ENCODE measurements at places on chromosomes 3 and 15.

GRCh38 chr3:72632129-72632528, 216.1 kb downstream of the SHQ1 start:
- no peak for DNase-seq

DNA sequence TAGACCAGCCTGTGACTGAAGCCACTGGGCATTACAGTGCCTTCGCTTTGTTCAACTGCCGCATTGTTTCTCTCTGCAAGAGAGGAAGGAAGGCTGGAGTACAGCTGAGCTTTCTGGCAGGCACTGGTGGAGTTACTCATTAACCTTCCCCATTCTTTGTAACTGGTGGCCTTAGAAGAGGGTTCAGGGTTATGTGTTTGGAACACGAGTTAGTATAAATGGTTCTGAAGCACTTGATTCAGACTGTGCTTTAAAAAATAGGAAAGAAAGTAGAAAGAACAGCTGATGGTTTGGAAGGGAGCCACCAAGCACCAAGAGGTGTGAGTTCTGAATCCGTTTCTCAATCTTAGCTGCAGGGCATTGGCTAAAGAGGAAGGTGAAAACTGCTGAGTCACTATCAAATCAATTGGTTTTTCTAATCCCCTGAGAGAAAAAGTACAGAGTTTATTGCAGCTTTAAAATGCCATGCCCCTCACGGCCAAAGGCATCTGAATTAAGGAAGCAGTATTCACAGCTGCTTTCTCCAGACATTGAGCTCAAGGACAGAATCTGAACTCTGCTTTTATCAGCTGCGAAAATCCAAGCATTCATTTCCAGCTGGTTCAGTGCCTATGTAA, 3.6 kb downstream of the HGD start:
- DNase-seq, result no peak

DNA sequence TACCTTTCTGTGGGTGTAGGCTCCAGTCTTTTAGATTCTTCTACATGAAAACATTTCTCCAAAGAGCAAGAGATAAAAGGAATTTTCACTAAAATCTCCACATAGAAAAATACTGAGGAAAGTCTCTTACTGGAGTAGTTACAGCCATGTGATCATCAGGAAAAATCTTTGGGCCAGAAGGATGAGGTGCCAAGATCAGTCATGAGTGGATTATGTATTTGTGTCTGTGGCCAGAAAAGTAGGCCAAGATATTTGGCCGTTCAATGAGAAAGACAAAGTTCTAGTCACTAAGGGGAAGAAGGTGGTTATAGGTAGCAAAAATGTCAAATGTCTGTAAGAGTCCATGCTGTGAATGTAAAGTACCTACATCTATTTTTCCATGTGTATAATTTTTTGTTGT, 339.3 kb downstream of the NSUN3 start:
- DNase-seq, result no peak

- no peak for DNase-seq
Measured at GRCh38 chr3:60053526-60054265, 1003.9 kb upstream of the CFAP20DC start.

DNA sequence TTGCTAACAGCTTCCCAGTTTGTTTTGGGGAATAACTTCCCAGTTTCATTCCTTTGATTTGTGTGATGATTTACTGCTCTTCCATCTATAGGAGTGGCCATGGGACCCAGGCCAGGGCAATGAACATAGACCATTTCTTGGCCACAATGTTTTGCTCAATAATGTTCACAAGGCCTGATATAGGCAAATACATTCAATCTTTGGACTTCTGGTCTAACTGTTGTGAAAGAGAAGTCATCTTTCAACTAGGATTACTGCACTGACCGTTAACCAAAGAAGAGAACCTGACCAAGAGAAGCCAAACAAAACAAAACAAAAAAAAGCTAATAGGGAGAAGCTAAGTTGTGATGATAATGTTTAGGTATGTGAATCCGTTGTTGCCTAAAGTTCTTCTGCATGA, 221.8 kb upstream of the SUCLG2 start:
- DNase-seq, result no peak

- no peak for DNase-seq
Measured at GRCh38 chr15:100922192-100923040, 3.3 kb downstream of the LRRK1 start.

- no peak for DNase-seq
Measured at GRCh38 chr3:18424213-18424728, 868 bp downstream of the SATB1 start.

DNA sequence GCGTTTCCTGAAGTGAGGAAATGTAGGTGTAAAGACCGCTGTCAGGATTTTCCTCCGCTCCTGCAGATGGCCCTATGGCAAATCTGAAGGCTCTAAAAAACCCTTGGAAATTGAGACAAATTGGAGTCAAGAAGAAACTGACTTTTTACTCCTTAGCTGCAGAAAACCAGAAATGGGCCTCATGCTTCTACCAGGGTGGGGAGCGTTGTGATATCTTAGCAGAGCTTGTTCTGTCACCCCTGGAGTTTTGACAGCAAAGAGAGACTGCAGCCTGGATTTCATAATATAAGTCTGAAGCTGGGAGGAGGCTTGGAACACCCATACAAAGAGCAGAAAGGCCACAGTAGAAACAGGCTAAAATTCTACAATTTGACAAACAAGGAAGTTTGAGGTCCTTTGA, 283.0 kb upstream of the PLSCR5 start:
- DNase-seq, result no peak

GRCh38 chr3:164320962-164321361, 757.3 kb downstream of the SI start:
- no peak for DNase-seq

- DNase-seq, result no peak
Measured at GRCh38 chr3:140343211-140344081, 334.4 kb upstream of the TRIM42 start.

DNA sequence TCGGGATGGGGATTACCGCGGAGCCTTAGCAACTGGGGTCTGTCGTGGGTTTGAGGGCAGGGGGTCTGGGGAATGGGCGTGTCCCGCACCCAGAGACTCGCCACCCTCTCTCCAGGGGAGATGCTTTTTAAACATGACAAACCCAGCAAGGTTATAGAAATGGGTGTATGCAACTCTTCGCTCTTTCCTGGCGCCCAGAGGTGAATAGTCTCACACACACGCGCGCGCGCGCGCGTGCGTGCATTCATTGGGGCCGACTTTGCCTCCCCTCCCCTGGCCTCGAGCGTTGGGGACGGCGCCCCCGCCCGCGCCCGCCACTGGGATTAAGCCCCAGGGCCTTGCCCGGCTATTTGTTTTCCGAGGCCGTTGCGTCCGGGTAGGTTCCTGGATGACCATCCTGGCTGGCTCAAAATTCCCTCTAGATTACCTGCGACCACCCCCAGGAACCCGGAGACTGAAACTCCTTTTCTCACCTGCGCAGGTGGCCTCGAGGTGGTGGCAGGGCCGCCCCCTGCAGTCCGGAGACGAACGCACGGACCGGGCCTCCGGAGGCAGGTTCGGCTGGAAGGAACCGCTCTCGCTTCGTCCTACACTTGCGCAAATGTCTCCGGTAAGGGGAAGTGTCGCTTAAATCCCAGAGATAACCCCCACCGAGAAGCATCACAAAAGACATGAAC, 777 bp downstream of the GPR160 start:
- DNase-seq, result no peak

DNA sequence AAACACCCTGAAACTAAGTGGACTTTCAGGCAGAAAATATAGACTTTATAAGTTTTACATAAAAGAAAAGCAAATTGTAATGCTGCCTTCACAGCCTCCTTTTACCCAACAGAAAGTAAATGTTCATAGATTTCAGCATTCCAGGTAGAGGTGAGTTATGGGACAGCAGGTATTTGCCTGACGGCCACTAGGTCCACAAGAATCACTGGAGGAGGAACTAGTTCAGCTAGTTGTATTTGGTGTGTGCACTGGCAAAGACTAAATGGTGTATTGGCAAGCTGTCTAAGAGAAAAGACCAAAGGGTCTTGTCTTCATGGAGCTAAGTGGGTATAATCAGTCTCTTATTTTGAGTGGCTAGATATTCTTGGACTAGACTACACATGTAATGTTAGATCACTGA, 34.2 kb downstream of the ZNF654 start:
- DNase-seq, result no peak

DNA sequence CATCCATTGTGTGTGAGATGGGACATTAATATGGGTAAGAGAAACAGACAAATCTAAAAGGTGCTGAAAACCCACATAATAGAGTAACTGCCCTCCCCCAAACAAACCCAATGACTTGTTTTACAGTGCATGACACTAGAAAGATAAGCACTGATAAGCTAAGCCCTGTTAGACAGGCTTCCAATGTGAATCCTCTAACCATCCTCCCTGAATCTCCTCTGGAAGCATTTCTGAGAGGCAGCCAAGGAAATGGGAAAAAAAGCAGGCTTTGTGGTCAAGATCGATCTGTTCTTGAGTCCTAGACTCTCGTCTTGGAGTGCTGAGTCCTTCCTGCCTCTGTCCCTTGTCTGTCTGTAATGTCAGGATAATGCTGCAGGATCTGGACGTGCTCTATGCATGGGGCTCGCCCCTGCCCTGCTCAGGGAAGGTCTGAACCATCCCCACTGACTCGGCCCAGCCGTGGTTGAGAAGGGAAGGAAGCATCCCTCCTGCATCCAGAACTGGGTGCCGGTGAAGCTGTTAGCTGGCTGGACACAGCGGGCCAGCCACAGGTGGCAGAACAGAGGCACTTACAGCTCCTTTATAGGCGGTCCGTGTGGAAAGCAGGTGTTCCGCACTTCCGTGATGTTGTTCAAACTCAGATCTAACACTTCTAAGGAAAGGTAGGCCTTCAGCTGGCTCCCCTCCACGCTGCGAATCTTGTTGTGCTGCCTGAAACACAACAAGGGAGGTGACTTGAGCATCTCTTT, 84.1 kb downstream of the LRIG1 start:
- DNase-seq, result no peak

- no peak for DNase-seq
Measured at GRCh38 chr3:66527246-66527645, 26.4 kb upstream of the LRIG1 start.

GRCh38 chr3:66665021-66665695, 164.3 kb upstream of the LRIG1 start:
- DNase-seq, result no peak

DNA sequence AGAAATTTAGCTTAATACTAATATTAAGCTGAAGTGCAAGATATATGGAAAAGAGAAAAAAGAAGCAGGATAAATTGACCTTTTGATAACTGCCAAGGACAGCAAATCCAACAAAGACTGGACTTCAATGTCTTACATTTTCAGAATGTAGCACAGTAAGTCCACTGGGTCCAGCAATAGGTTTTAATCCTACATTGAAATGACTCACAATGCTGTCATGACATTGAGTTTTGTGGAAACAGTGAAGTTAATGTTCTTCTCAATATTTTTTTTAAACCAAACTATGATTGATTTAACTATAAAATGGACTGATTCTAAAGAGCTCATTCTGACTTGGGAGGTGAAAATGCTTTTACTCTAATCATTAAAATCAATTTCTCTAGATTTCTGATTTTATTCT, 166.6 kb upstream of the ZNF717 start:
- no peak for DNase-seq

DNA sequence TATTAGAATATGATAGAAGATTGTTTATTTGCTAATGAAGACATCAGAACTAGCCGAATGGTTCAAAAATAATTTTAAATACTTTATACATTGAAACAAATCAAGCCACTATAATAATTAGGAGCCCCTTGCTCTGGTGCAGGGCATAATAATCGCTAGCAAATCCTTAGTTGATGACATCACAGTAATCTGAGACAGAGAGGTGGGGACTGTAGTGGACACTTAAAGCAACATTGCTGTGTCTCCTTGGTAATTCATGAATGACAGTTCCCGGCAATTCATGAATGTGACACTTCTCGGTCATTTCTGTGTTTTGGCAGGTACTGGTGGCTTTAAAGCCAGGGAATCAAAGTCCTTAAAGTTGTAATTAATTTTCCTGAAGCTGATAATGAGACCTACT, 114.3 kb downstream of the PPM1L start:
- DNase-seq, result peak; percentile 32

DNA sequence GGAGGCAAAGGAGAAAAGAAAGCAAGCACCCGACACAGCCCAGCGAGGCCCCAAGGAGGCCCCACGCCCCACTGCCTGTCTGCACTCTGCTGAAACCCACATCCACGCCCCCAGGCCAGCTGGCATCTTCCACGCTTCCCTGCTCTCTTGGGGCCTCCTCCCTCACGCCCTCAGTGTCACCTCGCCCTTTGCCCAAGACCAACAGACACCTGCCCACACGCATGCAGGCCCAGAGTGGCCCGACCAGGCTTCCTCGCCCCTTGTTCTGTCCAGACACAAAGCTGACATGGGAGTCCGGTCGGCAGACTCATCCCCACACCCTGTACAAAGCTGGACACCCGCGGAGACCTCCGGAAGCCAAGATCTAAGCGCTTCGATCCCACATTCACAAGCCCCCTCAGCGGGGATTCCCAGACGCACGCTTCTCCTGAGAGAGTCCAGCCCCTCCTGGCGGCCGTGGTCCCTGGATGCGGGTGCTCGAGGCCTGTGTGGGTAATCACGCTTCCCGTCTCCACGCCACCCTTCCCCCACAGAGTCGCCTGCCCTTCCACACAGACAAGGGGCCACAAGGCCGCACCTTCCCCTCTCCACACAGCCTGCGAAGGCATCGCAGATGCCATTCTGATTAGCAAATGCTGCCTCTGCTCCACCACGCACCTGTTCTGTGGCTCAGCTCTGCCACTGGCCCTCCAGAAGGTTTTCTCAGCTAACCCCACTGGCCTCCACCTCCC, 176.6 kb downstream of the XXYLT1 start:
- no peak for DNase-seq

- no peak for DNase-seq
Measured at GRCh38 chr15:40264321-40265153, 18.3 kb downstream of the ANKRD63 start.

- DNase-seq, result no peak
Measured at GRCh38 chr15:60480149-60480548, 1.2 kb upstream of the ICE2 start.

DNA sequence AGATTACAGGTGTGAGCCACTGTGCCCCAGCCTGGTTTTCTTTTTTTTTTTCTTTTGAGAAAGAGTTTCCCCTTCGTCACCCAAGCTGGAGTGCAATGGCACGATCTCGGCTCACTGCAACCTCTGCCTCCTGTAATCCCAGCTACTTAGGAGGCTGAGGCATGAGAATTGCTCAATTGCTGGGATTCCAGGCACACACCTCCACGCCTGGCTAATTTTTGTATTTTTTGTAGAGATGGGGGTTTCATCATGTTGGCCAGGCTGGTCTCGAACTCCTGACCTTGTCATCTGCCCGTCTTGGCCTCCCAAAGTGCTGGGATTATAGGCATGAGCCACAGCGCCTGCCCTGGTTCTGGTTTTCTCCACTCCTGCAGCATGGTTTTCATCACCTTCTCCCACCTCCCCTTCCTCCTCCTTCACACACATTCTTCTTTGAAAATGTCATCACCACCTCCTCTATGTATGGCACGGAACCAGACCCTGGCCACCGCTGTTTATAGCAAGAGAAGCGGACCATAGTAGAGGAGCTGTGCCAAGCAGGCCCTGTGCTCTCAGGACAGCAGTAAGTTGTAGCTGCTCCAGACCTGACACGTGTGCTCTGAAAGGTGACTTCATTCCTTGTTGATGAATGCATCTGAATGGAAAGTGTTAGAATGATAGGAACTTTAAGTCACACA, 14.6 kb upstream of the AHSG start:
- DNase-seq, result no peak

Measured in NCI-H2107 (cell line).